ENCODE measurements at places on chromosomes 6 and 20.

DNA sequence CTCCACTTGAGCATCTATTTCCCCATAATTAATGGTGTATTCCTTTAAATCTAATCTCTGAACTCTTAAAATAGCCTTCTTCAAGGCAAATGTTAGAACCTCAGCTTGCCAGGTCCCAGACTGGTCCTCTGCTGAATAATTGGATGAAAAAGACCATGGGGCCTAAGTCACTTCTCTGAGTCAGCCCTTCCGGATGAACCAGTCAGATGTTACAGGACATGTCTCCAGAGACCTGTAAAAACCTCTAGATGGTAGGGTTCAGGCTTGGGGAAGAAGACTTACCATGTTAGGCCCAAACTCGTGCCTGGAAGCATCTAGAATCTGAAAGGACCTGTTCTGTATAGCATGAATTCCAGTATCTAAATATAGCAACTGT, 97.3 kb downstream of the CDKAL1 start:
- no peak for DNase-seq

- DNase-seq, result no peak
Measured at GRCh38 chr20:34337544-34337943, 25.5 kb upstream of the ITCH start.

- no peak for DNase-seq
Measured at GRCh38 chr6:136501514-136501913, 48.7 kb downstream of the MAP7 start.

- DNase-seq, result no peak
Measured at GRCh38 chr6:109979033-109979921, 1.2 kb downstream of the GPR6 start.

GRCh38 chr6:15526212-15526701, 136.6 kb downstream of the DTNBP1 start:
- no peak for DNase-seq

DNA sequence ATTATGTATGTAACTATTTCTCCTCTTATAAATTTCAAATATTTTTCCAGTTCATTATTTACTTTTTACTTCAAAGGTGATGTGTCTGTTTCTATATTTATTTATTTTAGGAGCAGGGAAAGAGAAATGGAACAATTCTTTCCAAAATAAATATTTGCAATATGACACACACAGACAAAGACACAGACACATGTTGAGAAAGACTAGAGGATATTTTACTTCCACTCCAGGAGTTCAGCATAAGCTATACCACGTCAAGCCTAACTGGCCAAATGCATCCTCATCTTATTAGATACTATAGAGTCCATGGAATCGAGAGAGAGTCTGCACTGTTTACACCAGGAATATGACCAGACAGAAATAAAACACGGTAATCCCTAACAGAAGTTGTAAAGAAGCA, 13.3 kb downstream of the RALGAPA2 start:
- DNase-seq, result no peak

DNA sequence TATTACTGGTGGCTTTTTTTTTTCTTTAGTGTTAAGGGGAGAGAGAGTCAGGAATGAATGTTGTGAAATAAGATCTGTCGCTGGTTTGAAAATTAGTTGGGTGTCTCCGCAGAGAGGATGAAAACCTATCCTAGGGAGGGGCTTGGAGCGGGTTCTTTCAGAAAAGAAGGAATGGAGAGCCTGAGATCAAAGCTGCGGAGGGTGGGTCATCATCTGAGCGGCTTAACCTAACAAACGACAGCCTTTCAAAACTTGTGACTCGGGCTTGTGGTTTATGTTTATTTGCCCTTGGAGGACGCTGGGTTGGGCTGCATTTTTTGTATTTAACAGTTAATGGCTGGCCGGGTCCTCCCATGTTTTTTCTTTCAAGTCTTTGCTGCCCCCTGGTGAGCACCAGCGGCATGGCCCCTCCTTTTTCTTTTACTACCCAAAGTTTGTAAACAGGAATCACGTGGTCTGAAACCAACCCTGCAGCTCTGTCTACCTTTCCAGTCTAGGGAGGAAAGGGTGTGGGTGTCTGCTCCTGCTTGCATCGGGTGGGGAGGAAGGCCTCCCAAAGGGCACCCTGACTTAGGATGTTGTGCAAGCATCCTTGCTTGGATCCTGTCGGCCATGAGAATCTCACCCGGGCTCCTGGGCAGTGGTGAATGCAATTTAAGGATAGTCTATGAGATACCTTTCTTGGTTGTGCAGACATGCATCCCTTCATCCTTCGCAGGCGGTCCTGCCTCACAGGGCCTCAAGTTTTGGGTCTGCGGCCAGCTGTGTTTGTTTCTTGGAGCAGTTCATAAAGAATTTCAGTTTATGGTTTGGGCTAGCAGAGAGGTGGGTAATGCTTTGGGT, 2.2 kb downstream of the PIM1 start:
- peak; percentile 84 for DNase-seq

DNA sequence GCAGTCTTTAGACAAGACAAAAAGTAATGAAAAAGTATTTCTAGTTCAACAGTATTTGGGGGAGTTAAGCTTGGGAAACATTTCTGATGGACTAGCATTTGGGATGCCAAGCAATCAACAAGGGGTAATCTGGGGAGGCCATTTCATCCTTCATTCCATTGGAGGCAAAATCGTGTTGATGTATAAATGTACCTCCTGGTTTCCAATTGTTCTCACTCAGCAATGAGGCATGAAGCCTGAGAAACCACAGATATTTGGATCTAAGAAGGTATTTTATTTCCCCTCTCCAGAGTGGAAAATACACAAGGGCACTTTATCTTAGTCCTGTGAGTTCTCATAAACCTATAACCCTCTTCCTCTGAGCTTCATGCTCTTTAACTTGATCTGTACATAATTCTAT, 68.2 kb downstream of the TBX18 start:
- DNase-seq, result no peak

- no peak for DNase-seq
Measured at GRCh38 chr6:27893836-27894807, 18.1 kb downstream of the OR2B2 start.

- DNase-seq, result no peak
Measured at GRCh38 chr6:132174919-132175318, 223.7 kb upstream of the CCN2 start.

GRCh38 chr20:14951105-14951504, 613.7 kb upstream of the FLRT3 start:
- no peak for DNase-seq

- DNase-seq, result no peak
Measured at GRCh38 chr20:48928832-48929725, 7.6 kb downstream of the ARFGEF2 start.

- no peak for DNase-seq
Measured at GRCh38 chr6:27078734-27079357, 168.7 kb upstream of the PRSS16 start.

DNA sequence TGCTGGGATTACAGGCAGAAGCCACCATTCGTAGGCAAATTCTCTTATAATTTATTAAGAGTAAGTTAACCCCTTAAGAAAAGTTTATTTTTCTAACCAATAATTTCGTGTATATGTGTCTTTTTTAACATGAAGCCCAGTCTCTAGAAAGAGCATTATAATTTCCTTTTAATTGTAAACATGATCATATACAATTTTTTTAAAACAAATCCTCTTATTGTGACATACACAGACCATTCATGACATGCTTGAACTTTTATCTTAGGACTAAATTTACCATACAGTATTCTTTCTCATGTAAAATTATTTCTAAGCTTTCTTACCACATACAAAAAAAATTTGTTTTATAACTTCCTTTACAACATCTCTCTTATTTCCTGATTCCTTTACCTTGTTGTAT, 6.7 kb downstream of the ACOT13 start:
- DNase-seq, result no peak

- no peak for DNase-seq
Measured at GRCh38 chr20:5914859-5915258, 35.5 kb downstream of the TRMT6 start.

GRCh38 chr20:19750907-19751636, 7.0 kb upstream of the RIN2 start:
- DNase-seq, result no peak

- no peak for DNase-seq
Measured at GRCh38 chr6:5112066-5112799, 27.1 kb downstream of the PPP1R3G start.

GRCh38 chr6:142906945-142907470, 38.0 kb downstream of the HIVEP2 start:
- DNase-seq, result no peak

GRCh38 chr6:133631421-133631820, 257.5 kb upstream of the TCF21 start:
- no peak for DNase-seq

DNA sequence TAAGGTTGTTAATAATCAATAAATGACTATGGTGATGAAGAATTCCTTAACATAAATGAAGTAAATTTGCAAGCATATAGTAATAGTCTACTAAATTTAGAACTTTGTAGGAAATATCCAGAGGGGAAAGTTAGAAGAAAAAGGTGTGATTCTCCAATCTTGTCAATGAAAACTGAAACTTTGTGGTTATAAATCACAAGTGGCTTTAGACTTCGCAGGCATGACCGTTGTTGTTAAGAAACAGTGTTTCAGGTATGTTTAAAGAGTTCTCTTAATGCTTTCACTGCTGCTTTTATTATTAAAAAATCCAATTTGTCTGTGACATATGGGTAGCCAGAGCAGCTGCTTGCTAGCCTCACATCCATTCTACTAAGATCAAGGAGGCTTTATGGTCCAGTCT, 475.6 kb upstream of the ADGRB3 start:
- no peak for DNase-seq

DNA sequence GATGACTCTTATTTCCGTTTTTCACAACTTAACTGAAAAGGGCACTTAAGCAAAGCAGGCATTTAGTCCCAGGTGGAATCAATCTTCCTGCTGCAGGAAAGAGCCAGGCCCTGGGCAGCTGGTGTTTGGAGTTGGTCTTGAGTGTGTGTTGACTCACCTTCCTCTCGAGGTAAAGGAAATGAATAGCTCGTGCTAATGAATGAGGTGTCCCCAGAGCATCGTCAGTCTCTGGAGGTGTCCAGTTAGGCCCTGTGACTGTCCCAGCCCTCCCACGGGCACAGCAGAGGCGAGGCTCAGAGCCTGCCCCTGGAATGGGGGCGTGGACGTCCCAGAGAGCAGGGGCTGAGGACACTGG, 277.7 kb downstream of the NRN1 start:
- DNase-seq, result no peak

- no peak for DNase-seq
Measured at GRCh38 chr20:6029538-6029937, 24.3 kb downstream of the LRRN4 start.

- DNase-seq, result no peak
Measured at GRCh38 chr6:52495922-52496321, 75.8 kb downstream of the EFHC1 start.

- no peak for DNase-seq
Measured at GRCh38 chr20:6599876-6600735, 167.4 kb upstream of the BMP2 start.

GRCh38 chr6:14079971-14080370, 37.6 kb upstream of the CD83 start:
- DNase-seq, result no peak

DNA sequence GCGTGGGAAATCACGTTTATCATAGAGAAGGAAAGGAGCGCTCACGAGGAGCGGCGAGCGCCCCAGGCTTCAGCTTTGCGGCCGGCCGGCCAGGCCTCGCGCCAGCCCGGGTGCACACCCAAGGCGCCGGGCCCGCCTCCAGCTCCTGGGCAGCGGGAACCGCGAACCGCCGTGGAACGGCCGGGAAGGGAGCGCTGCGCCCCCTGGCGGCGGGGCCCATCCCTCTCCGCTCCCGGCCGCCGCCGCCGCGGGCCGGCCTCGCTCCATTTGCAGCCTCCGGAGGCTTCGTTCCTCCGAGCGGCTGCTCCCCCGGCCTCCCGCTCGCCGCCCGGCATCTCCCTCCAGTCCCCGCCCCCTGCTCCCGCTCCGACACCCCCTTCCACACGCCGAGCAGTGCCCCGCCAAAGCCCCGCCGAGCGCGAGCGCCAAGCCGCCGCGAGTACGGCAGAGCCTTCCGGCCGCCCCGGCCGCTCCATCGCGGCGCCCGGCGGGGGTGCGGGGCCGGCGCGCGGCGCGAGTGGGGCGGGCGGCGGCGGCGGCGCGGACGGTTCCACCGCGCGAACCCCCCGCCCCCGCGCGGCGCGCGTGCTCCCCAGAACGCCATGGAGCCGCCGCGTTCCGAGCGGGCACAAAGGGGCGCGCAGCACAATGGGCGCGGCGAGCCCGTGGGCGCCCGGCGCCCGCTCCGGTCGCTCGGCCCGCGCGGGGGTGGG, 946 bp downstream of the BEND3 start:
- DNase-seq, result peak; percentile 43

DNA sequence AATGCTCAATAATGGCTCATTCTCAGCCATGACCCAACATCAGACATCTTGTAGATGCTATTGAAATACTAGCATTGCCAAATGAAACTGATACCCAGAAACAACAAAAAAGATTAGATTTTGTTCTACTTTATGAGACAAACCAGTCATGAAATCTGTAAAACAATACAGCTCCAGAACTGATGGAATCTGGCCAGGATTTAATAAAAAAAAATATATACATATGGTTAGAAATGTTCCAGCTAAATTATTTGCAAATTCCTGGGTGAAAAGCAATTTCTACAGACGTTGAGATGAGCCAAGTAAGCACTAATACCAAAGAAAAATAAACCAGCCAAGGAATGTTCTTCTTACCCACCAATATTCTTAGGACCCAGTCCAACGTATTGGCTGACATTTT, 201.3 kb downstream of the EPHA7 start:
- no peak for DNase-seq

GRCh38 chr20:2816583-2817340, 598 bp downstream of the TMEM239 start:
- DNase-seq, result no peak

GRCh38 chr6:30600451-30600961, 16.5 kb downstream of the PPP1R10 start:
- DNase-seq, result no peak

GRCh38 chr20:2955257-2955970, 82.1 kb downstream of the PTPRA start:
- no peak for DNase-seq

DNA sequence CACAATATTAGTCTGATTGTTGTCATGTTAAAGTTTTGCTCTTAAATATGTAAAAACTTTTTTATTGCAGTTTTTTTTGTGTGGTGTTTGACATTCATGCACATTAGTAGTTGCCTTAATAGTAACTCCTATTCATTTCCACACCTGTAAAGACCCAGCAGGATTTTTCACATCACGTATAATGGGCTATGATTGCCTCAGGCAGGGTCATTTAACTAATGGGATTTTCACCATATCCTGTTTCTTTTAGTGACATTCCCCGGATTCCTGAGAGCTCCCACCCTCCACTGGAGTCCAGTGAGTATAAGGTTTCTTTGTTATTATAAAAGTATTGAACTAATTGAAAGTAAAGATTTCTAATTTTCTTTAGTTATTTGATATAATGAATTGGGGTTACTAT, 359.2 kb downstream of the RIMS1 start:
- DNase-seq, result no peak

DNA sequence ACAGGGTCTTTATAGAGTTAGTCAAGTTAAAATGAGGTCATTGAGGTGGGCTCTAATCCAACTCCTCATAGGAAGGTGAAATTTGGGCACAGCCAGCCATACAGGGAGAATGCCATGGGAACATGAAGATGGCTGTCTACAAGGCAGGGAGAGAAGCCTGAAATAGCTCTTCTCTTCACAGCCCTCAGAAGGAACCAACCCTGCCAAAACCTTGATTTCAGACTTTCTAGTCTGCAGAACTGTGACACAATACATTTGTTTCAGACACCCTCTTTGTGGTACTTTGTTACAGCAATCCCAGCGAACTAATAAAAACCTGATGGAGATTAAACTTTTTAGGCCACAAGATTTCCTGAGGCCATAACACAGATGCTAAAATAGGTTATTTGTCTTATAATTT, 43.1 kb upstream of the HECA start:
- no peak for DNase-seq

Data from activated CD4-positive, alpha-beta T cell treated with anti-CD3 and anti-CD28 coated beads, Interleukin-2, amount 50 U/mL, for 24 hours (primary cell).